ENCODE measurements at places on chromosomes 12 and 14.

- DNase-seq, result no peak
These were observed 7.1 kb upstream of the CCDC175 start for GRCh38 chr14:59583755-59584154.

DNA sequence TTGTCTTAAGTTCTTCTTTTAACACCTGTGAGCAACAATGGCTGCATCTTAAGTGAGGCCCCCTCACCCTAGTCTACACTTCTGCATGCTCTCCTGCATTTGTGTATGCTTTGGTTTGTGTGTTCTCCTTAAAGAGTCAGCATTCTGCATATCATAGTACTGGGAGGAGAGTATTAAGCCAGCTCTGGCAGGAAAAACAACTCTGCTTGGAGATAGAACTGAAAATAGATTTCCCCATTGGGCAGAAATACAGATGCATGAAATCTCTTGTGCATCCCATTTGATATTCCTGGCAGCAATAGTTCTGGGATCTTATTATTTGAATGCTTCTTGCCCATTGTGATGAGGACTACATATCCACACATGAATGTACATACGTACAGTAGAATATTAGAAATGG lies 70.6 kb upstream of the PRICKLE1 start:
- no peak for DNase-seq

GRCh38 chr12:130366159-130366558 lies 28.5 kb downstream of the PIWIL1 start:
- no peak for DNase-seq

GRCh38 chr12:117646520-117646919 lies 285.1 kb upstream of the NOS1 start:
- DNase-seq, result no peak

- DNase-seq, result no peak
These were observed 1.2 kb downstream of the KCNJ8 start for GRCh38 chr12:21773263-21773741.

DNA sequence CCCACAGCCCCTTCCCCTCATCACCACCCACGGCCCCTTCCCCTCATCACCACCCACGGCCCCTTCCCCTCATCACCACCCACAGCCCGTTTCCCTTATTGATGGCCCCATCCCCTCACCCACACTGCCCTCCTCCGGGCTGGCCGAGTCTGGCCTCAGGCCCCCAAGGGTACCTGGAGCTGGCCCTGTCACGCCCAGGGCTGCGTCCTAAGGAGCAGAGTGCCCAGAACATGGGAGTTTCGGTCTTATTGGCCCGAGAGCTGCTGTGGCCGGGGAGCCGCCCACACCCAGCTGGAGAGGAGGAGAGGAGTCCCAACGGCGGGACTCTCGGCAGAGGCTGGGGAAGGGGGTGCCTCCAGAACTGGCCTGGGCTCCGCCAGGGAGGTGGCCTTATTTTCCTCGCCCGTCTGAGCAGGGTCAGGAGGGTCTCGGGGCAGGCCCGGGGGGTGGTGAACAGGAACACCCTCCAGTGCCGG lies 182.3 kb downstream of the KIF26A start:
- DNase-seq, result no peak

- DNase-seq, result no peak
These were observed 11.2 kb downstream of the TTC9 start for GRCh38 chr14:70652871-70653270.

DNA sequence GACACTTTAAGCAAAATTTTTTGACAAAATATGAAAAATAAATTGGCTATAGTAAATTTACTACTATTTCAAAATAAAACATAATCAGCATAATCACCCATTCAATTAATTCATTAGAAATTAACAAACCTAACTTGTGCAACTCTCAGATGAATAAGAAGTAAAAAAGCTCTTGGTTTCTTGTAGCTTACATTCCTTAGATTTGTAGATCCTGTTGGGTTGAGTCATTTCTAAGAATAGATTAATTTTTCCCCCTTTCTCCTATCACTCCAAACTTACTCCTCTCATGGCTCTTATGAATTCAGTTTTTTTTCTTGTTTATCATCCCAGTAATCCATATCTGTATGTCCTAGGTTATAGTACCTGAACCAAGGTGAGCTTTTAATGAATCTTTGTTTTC lies 230.9 kb upstream of the LRIG3 start:
- DNase-seq, result no peak

- DNase-seq, result no peak
These were observed 28.1 kb upstream of the RAB21 start for GRCh38 chr12:71726548-71726947.

GRCh38 chr14:71610797-71611196 lies 321.4 kb upstream of the RGS6 start:
- DNase-seq, result no peak

- no peak for DNase-seq
These were observed 388.6 kb downstream of the CCDC91 start for GRCh38 chr12:28578833-28579252.

DNA sequence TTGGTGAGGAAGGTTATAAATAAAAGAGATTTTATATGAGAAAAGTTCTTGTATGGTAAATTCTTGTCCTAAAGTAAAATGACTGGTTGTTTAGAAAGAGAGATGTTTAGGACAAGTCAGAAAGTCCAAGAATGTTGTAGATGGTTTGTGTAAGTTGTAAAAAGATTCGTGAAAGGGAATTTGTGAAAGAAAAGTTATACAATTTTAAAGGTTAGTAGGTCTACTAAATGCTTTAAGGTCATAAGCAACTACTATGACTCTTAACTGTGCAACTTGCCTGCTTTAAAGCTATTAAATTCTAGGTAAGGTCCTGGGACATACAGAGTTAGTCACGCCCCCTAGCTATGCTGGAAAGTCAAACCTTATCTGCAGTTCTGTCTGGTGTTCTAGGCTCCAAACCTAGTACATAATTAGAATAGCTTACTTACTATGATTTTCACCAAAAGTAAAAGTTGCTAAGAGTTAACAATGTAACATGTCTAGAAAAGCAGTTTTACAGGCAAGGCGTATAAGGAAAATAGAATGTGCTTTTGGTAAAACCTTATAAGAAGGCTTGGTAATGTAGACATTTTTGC lies 11.2 kb upstream of the DHRS2 start:
- no peak for DNase-seq

GRCh38 chr12:128976120-128976738 lies 123.0 kb downstream of the GLT1D1 start:
- peak; percentile 32 for DNase-seq

- no peak for DNase-seq
These were observed 15.5 kb downstream of the SYT1 start for GRCh38 chr12:78880078-78880477.

DNA sequence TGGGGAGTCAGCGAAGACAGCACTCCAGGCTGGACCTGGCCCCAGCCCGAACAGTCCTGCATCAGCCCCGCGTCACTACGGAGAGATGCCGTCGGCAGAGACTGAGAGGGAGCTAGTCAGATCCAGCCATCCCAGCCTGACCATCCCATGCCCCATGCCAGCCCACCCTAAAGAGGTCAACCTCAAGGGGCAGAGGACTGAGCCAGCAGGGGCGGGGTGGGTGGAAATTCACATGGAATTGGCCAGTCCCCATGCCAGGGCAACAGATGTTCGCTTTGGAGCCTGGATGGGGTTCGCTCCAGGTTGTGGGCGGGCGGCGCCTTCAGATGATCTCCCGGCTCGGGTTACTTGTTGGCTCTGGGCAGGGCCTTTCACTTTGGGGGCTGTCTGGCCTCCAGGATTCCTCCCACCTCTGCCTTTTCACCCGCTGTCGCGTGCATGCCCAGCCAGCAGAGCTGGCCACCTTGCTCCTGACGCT lies 154.3 kb downstream of the TSPAN9 start:
- DNase-seq, result no peak

DNA sequence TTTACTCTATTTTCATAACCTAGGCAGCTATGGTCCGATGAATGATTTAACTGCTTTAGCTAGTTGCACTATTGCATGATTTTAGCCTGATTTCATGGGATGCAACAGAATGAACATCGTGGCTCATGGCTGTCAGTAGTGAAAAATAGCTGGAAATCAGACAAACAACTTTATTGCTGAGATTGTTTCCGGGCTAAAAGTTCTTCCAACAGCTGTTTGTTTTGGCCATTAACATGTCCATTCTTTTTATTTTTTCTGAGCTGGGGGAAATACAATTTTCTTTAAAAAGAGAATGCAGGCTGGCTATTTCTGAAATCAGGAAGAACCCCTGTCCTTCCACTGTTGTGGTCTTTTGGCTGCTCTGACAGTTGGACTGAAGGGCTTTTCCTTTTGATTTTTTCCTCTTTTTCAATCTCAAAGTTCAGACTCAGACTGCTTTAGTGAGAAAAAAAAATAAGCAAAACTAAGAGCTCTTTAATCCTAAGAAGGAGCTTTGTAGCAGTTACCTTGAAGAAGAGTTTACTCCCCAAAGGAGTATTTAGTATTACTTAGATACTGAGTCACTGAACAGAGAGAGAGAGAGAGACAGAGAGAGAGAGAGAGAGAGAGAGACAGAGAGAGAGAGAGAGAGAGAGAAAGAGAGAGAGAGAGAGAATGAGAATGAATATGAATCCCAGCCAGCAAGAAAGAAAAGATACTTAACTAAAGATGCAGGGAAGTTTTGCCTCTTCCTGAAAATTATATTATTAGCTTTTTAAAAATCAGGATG lies at the start of gene NAV3:
Gene NAV3, plus strand, starts transcription at position 312 of the 769 bp plus-strand sequence. CDS start 568 bp downstream, outside the sequence.
- no peak for DNase-seq

DNA sequence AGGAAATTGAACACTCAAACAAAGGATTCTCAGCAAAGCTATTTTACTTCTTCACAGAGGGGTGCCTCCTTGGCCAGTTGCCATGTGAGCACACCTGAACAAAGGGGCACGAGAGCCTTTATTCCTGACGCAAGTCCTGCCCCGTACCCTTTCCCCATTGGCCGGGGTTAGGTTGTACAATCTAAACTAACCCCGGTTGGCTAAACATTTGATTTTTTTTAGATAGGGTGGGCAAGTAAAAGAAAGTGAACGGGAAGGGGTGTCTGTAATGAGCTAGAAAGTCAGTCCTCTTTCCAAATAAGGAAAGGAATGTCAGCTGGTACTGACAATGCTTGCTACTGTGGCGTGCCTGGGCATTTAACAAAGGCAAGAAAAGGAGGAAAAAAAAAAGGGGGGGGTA lies 135.5 kb upstream of the CDKN3 start:
- DNase-seq, result no peak

DNA sequence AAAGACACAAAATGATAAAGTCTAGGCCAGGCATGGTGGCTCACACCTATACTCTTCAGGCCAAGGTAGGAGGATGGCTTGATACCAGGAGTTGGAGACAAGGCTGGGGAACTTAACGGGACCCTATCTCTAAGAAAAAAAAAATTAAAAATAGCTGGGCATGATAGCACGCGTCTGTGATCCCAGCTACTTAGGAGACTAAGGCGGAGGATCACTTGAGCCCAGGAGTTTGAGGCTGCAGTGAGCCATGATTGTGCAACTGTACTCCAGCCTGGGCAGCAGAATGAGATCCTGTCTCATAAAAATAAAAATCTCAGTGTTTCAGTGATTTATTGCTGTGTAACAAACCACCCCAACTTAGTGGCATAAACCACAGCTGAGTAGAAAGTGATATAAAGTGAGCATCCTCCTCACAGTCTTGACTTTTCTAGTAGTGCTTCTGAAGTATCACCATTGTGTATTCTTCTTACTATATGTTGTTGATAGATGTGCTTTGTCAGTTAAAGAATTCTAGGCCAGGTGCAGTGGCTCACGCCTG lies 10.6 kb upstream of the ATF1 start:
- no peak for DNase-seq

DNA sequence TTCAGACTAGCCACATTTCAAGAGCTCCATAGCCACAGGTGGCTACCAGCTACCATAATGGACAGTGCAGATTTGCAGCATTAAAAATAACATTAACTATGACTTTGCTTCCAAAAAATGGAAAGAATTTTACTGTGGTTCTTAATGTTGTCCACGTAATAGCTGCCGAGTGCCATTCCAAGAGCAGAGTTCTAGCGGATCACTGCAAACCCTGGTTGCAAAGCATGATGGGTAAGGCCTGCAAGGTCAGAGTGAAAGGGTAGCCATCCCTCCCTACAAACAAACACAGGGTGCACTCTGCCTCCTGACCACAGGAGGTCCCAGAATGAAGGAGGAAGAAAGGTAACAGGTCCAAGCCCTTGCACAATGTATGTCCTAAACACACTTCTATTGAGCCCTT lies 157.6 kb downstream of the DPF3 start:
- peak; percentile 18 for DNase-seq

DNA sequence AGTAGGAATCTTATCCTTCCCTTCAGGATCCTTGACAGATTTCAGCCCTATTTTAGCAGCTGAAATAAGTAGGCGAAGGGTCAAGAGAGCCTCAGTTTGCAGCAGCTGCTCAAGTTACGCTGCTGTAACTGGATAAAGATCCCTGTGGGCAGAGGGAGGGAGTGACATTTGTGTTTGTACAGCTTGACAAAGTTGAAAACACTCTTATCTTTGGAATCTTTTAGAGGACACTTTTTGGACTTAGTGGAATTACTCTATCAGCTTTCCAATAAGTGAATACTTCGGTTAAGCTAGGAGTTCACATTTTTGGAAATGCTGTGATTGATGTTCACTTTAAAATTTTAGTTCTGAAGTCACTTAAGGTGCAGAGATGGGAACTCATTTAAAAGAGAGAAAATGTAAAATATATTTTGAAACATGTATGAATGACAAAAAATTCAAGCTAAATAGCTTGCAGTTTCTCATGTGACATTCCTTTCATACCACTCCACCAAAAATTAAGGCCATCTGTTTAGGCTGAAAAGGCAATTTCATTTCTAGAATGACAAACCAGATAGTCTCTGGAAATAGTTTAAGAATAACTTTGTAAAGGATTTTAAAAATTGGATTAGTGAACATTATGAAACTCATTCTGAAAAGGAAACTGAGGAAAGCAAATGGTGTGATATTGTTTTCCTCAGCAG lies 55.2 kb downstream of the SLC38A4 start:
- no peak for DNase-seq

- no peak for DNase-seq
These were observed 13.2 kb upstream of the KRT78 start for GRCh38 chr12:52862023-52862422.

DNA sequence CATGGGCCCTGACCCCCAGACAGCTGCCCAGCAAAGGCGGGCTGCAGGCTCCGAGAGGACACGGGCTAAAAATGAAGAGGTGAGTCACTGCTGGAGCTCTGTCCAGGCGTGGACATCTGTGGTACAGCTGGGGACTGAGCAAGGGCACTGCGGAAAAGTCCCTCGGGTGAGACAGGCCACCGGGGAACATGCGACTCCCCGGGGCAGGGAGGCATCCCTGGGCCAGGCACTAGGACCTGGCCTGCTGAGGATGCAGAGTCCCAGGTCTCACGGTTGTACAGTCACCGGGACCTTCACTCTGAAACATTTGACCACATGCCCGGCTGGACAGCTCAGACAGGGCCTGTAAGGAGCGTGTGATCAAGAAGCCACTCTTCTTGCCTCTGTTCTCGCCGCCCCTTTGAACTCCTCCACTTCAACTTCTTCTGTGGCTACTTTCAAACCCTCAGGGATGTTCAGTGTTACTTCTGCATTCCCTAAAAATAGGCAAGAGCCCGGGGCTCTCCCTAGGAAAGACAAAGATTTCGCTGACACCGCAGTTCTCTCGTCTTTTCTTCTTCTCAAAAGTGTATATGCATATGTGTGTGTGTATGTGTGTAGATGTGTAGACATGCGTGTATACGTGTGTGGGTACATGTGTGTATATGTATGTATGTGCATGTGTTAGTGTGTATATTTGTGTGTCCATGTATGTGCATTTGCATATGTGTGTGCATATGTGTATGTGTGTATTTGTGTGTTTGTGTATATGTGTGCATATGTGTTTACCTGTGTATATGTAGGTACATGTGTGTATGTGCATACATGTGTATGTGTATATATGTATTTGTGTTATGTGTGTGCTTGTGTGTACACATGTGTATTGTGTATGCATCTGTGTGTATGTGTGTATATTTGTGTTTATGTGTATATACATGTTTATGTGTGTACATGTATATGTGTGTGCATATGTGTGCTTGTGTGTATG lies 5.0 kb upstream of the RFLNA start:
- no peak for DNase-seq

Measured in GM12865 (cell line).